Nucleus accumbens (tissue), 56 donors: ENCODE measurements at places on chromosomes 16 and 17.

- DNase-seq, result no peak
These were observed 27.5 kb downstream of the AXIN2 start for GRCh38 chr17:65533852-65534457.

DNA sequence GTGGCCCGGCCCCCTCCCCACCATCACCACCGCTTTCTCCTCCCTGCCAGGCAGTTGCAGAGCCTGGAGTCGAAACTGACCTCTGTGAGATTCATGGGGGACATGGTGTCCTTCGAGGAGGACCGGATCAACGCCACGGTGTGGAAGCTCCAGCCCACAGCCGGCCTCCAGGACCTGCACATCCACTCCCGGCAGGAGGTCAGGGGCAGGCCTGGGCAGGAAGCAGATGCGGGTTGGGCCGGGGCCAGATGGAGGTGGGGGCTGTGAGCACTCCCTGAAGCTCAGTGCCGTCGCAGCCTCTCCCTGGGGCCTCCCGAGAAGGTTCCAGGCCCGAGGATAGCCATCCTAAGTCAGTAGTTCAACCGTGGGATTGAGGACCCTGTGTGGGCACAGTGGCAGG, 14.2 kb upstream of the ADGRG3 start:
- no peak for DNase-seq

DNA sequence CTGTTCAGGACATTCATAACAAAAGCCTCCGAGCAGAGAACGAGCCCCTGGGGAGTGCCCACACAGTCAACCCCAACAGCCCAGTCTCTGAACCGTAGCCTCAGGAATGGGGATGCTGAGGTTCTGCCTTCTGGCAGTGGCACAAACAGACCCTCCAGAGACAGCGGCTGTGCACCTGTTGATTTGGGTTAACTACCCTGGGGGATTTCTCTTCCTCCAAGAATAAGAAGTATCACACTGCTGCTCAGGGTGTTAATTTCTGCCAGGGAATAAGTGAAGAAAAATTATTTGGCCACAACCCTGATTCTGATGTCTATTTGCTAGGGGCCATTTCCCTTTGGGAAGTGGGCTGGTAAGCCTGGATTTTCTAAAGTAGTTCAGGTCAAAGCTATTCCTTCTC, 51.0 kb upstream of the PIRT start:
- DNase-seq, result no peak

GRCh38 chr17:81924557-81925532, 2.7 kb downstream of the MAFG start:
- no peak for DNase-seq

GRCh38 chr16:86634292-86634691, 55.9 kb downstream of the FOXL1 start:
- DNase-seq, result no peak

GRCh38 chr17:66549731-66550207, 247.4 kb downstream of the PRKCA start:
- no peak for DNase-seq

DNA sequence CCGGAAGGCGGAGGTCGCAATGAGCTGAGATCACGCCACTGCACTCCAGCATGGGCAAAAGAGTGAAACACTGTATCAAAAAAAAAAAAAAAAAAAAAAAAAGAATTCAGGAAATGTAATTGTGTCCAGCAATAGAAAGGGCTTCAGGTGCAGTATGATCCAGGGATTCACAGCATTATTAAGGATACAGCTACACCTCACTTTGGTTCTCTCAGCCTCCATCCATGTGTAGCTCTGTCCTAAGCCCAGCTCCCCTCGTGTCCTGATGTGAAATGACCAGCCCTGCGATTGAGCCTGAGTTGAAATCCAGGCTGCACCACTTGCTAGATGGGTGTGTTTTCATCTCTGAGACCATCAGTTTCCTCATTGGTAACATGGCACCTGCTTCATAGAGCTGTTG, 3.0 kb downstream of the SLC5A10 start:
- DNase-seq, result no peak

DNA sequence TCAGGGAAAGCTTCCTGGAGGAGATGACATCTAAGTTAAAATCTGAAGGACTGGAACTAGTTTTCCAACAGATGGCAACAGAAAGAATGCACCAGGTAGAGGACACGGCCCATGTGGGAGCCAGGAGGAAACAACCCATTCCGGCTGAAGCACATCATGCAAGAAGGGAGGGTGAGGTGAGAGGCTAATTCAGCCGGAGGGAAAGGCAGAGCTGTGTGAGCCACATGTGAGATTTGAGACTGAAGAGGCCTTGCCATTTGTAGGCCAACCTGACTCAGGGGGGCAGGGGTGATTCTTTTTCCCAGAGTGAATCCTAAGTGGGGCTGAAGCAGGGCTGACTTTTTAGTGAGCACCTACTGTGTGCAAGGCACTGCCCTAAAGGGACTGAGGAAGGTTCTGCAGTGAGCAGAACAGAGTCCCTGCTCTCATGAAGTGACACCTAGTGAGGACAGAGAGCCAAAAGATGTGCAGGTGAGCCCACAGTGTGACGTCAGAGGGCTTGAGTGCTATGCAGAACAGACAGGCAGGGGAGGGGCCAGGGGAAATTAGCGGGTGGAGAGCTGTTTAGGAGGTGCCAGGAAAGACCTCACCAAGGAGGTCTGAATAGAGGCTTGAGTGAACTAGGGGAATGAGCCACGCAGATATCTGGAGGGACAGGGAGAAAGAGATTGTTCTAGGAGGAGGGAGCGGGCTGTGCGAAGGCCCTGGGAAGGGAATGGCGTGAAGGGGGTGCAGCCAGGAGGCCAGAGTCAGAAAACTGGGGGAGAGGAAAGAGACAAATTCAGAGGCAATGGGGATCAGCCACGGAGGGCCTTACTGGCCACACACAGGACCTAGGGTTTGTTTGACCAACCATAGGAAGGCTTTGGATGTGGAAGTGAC, 19.8 kb upstream of the IL21R start:
- DNase-seq, result no peak

DNA sequence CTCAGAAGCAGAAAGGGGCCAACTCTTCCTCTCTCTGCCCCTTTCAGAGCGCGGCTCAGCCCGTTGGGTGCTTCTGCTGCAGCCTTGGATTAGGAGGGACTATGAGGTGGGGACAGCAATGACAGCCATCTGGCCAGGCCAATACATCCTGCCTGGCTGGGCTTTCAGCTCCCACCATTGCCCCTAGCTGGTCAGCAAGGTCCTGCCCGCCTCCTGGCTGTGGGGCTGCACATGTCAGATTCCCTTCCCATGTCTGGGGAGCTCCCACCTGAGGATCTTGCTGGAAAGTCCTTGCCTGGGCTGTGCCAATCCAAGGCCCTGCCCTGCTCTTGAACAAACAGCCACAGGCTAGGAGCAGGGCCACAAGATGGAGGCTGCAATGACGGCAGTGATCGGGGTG, 8.3 kb downstream of the TRIM65 start:
- DNase-seq, result no peak

DNA sequence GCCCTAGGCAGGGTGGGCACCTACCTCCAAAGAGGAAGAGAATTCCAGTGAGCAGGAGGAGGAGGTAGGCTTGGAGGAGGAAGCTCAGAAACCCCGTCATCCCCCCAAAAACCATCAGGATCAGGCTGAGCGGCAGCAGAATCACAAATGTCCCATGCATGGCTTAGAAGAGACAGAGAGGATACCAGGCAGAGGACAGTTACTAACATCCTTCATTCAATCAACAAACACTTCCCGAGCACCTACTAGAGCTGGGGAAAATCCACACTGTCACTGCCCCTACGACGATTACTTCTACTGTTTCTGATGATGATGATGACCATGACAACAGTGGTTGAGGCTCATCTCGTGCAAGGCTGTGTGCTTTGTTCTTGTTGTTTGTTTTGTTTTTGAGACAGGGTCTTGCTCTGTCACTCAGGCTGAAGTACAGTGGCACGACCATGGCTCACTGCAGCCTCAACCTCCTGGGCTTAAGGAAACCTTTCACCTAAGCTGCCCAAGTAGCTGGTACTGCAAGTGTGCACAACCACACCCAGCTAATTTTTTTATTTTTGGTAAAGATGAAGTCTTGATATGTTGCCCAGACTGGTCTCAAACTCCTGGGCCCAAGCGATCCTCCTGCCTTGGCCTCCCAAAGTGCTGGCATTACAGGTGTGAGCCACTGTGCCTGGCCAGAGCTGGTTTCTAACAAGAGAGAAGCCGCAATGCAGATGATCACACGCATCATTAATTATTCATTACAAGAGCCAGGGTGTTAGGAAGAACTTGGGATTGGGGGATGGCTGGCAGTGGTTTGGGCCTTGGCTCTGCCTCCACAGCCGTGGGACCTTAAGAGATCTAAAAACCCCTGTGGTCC, 18.0 kb downstream of the TMEM114 start:
- no peak for DNase-seq

GRCh38 chr16:85311741-85312140, 199.5 kb upstream of the CIBAR2 start:
- DNase-seq, result no peak
